ENCODE measurements at places on chromosomes 7 and 10.

DNA sequence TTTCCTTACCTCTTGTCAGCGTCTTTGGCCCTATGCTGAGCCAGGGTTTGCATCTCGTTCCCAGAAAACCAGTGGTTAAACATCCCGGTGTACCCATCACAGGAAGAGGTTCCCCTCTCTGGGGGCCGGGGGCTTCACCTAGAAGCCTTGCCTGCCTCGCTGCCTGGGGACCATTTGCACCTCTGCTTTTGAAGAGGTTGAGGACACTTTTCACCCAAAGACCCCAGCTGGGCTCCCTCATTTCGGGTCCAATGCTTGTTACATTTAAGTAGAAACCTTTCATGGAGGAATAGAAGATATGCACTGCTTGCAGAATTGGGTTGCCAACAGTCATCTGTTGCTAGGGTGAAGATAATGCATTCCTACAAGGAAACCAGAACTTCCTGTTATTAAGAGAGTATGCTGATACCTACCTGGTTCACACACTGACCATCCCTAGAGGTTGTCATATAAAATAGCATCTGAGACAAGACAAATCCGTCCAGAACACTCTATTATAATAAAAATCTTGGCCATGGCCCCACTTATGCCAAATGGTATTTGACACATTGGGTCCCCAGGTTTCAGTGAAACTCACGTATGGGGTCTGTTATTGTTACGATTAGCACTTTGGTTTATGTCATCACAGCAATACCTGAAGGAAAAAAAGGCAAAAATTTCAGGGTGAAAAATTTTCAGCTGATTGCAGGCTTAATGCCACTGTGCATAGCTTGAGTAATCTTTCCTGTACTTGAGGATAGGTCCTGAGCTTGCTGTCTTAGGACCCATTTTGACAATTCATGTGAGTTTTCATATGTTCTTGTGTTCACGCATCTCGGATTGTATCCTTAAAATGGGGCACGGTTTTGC lies 917 bp downstream of the ZNF365 start:
- DNase-seq: no peak

GRCh38 chr10:129416956-129417765 lies 49.9 kb upstream of the MGMT start:
- DNase-seq: no peak

- no peak for DNase-seq
These were observed 19.6 kb upstream of the AKR1C2 start for GRCh38 chr10:5023177-5023805.

DNA sequence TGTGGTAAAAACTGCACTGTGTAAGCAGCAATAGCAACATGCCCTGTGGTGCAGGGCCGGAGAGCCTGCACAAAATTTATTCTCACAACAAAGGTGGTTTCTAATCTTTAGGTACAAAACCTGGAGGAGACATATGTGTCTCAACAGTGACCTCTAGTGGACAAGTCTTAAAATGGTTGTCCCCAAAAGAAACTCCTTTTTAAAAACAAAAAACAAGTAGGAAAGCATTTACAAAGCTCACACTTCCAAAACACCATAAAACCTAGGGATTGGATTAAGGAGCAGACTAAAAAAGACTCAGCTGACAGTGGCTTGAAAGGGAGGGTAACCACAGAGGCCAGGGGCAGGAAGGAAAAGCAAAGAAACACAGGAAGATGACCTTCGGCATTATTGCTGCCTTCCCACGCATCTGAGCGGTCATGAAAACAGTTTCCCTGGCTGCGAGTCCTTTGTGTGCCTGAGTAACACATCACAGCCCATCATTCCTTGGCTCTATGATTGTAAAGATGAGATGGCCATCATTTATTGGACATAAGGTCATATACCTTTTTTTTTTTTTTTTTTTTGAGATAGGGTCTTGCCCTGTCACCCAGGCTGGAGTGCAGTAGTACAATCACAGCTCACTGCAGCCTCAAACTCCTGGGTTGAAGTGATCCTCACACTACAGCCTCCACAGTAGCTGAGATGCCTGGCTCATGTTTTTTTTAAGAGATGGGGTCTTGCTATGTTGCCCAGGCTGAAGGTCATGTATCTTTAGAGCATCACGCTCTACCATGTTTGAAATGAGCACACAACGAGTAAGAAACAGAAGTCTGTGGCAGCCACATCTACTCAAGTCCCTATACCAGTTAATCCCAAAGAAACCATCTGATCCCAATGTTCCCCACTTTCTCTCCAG lies 39.5 kb downstream of the RSU1 start:
- DNase-seq: no peak

DNA sequence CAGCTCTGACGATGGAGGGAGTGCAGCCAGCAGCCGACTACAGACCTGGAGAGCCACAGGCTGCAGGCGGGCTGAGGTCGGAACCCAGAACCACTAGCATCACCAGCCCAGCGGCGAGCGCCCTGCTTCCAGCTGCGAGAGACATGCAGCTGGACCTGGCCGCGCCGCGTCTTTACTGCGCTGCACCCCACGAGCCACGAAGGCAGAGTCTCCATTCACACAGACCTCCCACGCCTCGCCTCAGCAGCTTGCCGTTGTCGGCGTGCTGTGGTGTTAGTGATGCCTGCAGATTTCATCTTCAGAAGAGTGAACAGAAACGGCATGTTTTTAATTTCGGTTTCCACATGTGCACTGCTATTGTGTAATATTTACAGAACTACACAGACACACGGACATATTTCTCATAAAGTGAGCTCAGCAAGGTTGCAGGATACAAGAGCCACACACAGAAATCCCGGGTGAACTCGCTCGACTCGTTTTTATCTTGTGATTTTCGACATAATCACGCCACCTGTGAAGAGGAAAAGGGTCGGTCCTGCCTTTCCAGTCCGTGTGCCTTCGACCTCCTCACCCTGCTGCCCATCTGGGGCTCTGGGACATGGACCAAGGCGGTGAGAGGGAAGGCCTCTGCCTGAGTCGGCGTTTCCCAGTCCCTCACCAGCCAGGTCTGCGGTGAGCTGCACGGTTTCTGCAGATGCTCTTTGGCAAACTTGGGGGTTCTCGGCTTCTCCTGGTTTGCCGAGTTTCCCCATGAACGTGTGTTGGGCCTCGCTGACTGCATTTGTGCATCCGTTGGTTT lies 252.2 kb downstream of the ELFN1 start:
- no peak for DNase-seq

- DNase-seq: no peak
These were observed 62.1 kb downstream of the ZRANB1 start for GRCh38 chr10:125003901-125004467.

DNA sequence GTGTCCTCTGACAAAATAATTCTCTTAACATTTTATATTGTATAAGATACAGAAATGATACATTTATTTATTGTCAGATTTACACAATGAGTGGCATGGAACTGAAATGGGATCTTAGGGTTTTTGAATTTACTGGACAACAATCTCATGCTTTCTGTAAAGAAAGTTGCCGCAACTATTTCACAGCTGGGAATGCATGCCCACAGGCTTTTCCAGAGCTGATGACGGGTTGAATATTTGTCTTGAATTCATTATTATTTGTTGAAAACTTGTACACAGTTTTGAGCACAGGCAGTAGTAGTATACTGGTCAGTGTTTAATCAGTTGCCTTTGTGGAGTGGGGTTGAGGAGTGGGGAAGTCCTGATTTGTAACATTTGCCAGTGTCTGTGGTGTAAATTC lies 20.5 kb upstream of the MRC1 start:
- DNase-seq: no peak

DNA sequence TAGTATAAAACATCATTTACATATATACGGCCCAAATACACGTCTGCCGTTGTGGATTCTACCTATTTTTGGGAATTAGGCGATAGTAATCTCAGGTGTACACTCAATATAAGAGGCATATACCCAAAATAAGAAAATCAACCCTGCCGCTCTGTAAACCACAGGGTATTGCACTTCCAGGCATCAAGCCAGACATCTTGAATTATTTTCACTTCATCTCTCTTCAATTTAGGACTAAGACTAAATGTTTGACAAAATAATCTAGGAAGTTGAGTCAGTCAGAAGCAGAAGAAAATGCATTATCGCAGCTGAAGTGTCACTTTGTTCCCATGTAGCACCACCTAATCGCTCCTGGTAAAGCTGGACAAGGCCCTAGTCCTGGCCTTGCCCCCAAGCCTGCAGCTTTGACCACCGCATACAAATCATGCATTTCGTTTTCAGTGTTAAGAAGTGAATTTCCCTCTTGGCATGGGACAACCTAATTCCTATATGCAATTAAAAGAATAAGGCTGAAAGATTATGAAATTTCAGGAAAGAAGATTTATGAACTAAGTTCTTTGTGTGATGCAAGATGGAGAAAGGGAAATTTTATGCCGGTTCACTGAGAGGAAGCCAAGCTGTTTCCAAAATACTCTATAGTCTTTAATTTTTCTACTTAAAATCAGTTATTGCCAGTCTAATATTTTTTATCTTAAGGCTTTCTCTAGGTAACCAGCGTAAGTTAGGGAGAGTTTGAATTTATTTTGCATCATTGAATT lies 26.0 kb downstream of the CABCOCO1 start:
- DNase-seq: no peak

GRCh38 chr7:28168393-28169158 lies 12.0 kb downstream of the JAZF1 start:
- no peak for DNase-seq

DNA sequence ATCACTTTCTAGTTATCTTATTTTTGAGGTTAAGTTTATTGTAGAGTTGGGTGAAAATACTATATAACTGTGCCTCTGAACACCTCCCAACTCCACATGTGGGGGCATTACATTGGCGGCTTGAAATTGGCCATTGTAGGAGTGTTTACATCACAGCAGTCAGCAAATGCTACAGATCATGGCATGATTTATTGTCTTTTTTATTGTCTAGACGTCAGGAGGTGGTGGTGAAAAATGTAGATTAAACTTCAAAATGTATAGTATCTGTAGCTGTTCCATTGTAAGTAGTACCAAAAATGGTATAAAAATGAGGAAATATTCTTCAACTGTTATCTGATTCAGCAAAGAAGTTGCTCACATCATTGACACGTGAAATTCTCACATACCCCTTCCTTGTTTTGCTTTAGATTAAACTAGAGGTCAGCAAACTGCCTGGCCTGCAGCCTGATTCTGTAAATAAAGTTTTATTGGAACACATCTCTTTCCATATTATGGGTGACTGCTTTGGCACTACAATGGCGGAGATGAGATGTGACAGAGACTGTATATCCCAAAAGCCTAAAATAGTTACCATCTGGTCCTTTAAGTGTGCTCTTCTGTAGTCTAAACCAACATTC lies 35.0 kb downstream of the TAF3 start:
- DNase-seq: no peak

DNA sequence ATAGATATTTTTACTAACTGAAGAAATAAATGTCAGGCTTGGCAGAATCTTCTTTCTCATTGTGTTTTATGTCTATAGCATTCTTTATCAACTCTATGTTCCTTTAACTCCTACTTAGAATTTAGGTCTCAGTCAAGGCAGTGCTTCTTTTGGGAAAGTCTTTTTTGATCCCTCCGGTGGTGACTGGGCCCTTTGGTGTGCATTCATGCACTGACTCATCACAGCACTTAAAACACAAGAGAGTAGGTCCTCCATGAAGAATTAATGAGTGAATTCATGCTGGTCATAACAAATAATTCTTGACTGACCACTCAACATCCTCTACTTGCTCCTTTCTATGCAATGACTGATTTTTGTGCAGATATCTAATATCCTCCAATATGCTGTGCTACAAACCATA lies 458.8 kb upstream of the LRRTM3 start:
- no peak for DNase-seq

DNA sequence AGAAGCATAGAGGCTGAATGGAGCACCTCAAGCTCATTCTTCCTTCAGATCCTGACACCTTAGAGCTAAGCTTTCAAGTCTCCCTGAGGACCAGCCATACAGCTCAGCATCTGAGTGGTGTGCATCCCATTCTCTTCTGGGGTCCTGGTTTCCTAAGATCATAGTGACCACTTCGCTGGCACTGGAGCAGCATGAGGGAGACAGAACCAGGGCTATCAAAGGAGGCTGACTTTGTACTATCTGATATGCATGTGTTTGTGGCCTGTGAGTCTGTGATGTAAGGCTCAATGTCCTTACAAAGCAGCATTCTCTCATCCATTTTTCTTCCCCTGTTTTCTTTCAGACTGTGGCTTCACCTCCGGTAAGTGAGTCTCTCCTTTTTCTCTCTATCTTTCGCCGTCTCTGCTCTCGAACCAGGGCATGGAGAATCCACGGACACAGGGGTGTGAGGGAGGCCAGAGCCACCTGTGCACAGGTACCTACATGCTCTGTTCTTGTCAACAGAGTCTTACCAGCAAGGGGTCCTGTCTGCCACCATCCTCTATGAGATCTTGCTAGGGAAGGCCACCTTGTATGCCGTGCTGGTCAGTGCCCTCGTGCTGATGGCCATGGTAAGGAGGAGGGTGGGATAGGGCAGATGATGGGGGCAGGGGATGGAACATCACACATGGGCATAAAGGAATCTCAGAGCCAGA lies 31.0 kb downstream of the PRSS2 start:
- DNase-seq: no peak

DNA sequence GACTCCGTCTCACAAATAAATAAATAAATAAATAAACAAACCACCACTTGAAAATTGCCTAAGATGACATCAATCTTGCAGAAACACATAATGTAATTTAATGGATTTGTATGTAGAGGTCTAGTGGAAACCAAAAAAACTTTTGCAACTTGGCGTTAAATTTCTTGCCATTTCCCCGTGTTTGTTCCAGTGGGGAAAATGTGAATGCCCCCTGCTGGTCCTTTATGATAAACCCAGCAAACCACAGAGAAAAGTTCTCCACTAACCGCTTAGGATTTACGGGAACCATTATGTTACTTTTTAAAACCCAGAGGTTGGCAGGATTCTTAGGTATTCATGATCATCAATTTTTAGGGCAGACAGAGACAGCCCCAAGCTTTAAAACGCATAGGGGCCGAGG lies 32.5 kb downstream of the LAMB4 start:
- no peak for DNase-seq

- no peak for DNase-seq
These were observed 37.0 kb downstream of the CHCHD3 start for GRCh38 chr7:133044722-133045473.

DNA sequence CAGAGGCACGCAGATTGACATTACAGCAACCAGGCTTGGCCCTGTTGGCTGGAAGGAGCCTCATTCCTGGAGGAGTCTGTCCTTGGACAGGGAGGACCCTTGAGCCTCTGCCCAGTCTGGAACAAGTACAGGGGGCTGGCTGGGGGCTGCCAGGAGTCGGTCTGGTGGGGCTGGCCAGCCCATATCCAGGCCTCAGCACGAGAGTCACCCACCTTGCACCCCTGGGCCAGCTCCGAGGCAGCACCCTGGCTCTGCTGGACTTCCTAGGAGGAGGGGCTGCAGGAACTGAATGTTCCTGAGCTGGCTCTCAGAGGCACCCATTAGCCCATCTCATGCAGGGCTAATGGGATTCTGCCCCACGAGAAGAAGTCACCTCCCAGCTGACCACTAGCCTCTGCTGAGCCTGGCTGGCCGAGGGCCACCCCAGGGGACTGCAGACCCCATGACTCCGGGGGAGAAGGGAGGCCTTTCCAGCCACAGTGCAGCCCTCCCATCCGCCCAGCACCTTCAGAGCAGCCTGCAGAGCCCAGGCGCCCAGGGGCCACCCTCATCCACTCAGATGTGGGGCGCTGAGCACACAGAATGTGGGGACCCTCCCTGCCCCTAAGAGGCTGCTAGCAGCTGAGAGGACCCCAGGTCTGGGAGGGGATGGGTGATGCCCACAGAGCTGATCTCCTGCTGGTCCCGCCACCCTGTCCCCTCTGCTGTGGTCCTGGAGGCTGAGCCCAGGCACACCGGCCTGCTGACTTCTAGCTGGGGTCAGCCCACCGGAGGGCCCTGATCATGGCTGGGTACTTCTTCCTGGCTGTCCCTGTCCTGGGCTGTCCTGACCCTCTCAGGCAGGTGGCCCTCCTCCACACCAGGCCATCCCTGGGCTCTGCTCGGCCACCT lies 14.8 kb upstream of the INPP5A start:
- no peak for DNase-seq

GRCh38 chr7:70762696-70763095 lies 369.2 kb upstream of the GALNT17 start:
- no peak for DNase-seq

Measured in stimulated activated CD8-positive, alpha-beta memory T cell treated with anti-CD3 and anti-CD28 coated beads, Interleukin-15, amount 100 ng/mL, for 24 hours (primary cell).